ENCODE measurements at places on chromosomes 5 and 9.

DNA sequence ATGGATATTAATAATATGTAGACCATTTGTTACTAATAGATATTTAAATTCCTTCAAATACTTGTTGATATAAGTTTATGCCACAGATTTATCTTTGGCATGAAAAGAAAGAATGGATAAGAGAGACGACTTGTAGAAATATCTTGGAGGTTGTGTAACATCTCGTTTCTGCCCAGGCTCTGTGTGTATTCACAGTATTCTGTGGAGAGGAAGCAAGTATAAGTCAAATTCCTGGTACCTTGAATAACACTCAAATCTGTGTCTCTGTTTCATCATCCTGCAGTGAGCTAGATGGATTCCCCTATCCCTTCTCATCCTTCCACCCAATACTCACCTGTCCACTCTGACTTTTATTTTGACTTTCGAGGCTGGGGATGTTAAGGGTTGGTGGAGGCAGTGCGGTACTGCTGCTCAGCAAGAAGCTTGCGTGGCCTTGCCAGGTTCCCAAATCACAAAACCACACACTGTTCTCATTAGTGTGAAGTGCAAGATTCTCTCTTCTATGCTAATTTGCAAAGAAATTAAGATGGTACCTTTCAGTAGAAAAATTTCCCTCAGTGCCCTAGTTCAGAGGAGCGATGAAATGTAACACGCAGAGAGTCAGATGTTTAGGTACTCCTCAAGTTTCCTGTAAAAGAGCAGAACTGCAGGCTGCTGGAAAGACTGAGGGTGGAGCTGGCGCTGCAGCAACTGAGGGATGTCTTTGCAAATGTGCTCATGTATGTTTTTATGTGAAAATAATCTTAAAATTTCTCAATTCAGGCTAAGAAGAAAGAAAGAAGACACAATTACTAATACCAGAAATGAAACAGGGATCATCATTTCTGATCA is 42.6 kb upstream of the ANKRD18A start:
- no peak for DNase-seq

DNA sequence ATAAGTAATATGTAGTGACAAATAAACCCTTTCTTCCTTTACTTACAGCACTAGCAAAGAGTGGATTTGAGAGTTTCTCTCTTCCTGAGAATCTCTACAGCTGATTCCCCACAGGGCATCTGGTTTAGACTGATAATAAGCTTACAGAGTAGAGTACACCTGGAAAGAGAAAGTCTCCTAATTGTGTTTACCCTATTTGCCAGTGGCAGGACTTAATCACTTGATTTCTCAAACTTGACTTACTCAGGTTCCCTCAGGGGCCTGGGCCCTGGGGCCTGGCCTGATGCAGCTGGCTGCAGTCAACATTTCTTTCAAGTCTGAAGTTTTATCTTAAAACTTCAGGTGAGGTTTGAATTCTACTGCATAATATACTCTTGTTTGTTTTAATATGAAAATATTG is 38.0 kb upstream of the UBTD2 start:
- DNase-seq, result no peak

GRCh38 chr9:92206488-92206887 is 87.0 kb downstream of the IARS1 start:
- peak; percentile 47 for DNase-seq

DNA sequence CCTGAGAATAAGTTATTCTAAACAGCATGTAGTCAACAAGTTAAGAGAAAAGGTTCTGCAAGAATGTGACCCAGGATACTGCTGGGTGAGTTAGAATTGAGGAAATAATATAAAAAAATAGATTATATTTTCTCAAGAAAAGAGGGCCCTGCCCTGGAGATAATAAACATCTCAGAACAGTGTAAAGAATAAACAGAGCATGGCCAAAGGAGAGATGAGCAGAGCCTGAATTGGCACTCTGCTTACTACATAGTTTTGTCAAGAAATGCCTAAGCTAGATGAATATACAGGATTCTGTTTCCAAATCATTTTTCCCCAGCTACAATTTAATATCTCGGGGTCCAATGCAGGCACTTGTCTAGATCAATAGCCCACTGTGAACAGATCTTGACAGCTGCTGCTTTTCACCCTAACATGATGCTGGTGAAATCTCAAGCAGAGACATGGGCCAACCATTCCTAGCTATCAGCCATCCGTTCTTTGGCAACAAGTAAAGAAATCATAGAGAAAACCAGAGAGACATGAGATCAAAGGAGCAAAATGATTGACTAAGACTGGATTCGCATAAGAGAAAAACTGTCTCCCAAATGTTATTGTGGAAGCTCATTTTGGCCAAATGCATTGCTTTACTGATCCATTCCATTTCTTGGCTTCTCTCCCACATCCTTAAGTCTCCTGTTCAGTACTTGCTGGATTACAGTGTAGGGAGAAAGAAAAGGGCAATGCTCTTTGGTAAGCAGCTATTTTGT is 173.2 kb downstream of the PRELID2 start:
- no peak for DNase-seq

DNA sequence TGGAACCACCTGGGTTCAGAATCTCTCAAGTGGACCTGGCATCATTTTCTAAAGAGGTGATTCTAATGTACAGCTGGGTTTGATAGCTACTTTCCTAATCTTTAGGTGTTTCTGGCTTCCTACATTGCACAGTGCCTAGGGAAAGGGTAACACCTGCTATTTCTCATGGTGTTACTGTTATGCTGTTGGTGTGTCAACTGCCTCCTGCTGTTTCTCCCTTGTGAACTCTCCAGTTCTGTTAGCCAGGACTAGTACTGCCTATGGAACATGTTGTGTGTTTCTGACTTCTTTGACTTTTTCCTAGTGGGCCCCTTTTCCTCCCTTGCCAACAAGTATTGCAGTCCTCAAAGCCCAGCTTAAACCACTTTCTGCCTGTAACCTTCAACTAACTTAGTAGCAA is 5.5 kb downstream of the ARHGEF28 start:
- no peak for DNase-seq

- DNase-seq, result peak; percentile 88
Measured at GRCh38 chr9:92119586-92119985, 4.4 kb upstream of the SPTLC1 start.
